ENCODE measurements at places on chromosomes 16 and 17. TPM values are rescaled to one million over a fixed set of nuclear protein-coding genes. Genes with fewer than 3 reads are reported as not detected.

GRCh38 chr16:106623-107324 lies 28.7 kb downstream of the MPG start:
- H3K4me1 ChIP-seq: no peaks in the 10 kb centered on the region
- H3K27ac ChIP-seq: no peak overlapping the region
- peak; percentile 70 for DNase-seq
- H3K4me3 ChIP-seq: no peak overlapping the region
- H3K36me3 ChIP-seq: no peaks in the 10 kb centered on the region
- H3K27me3 ChIP-seq: no peaks in the 10 kb centered on the region

DNA sequence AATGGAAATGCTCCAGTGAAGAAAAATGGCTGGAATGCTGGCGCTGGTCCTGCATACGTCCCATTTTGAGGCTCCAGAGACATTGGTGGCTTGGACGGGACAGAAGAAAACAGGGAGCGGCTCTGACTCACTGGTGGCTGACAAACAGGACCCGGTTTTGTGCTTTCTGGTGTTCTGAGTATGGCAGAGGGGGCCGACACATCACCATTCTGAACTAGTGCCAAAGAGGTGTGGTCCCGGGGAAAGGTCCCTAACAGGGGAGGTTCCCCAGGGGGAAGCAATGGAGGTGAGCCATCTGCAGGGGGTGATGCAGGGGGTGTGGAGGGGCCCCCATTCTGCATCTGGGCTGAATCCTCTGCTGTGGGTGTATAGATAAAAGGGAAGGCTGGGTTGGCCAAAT lies 8.3 kb downstream of the ANKRD40 start:
- peaks cover 14% of the 10 kb centered on the region for H3K36me3 ChIP-seq
- DNase-seq: peak; percentile 39
- no peak overlapping the region for H3K4me3 ChIP-seq
- H3K27me3 ChIP-seq: no peaks in the 10 kb centered on the region
- peak overlapping the region; percentile 14 for H3K27ac ChIP-seq

DNA sequence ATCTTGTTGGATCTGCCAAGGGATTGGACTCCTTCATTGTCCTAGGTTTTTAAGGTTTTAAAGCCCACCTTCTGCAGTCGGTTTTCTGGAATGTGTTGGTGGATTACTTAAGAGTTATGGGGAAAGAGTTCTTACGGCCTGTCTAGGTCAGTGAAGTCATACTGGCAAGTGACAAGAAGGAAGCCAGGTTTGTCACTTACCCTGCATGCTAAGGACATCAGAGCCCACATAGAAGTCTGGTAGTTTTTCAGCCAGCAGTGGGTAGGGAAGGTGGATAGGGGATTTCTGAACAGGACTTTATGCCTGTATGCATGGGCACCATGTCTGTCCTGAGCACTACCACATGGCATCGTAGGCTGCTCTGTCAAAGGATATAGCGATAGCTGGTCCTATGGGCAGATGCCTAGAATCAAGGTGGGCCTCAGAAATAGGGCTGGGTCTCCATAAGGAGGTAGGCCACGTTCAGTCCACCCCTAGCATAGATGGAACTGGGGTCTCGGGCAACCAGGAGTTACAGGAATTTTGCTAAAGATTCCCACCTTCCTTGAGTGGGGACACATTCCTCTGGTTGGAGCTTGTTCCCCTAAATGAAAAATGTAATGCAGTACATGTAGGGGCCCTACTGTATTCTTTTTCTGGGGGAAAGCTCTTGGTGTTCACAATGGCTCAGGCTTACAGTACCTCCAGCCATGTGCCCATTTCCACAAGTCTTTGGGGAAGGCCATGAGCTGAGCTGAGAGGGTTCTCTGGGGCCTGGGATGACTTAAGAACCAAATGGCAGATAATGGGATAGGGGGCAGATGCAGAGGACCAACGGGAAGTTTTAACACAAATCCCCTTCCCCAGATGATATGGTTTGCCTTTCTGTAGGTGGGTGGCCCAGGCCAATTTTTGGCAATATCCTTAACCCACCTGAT lies 27.5 kb downstream of the TRPV2 start:
- H3K27ac ChIP-seq: peak overlapping the region; percentile 80
- no peaks in the 10 kb centered on the region for H3K27me3 ChIP-seq
- H3K4me3 ChIP-seq: no peak overlapping the region
- peaks cover 25% of the 10 kb centered on the region for H3K36me3 ChIP-seq
- DNase-seq: no peak

- H3K4me1 ChIP-seq: no peaks in the 10 kb centered on the region
- H3K27ac ChIP-seq: no peak overlapping the region
- no peak overlapping the region for H3K4me3 ChIP-seq
These were observed 14.1 kb upstream of the UBTF start for GRCh38 chr17:44233582-44233981.

- no peaks in the 10 kb centered on the region for H3K4me1 ChIP-seq
- no peak overlapping the region for H3K27ac ChIP-seq
- no peak overlapping the region for H3K4me3 ChIP-seq
- no peaks in the 10 kb centered on the region for H3K27me3 ChIP-seq
- DNase-seq: no peak
- H3K36me3 ChIP-seq: no peaks in the 10 kb centered on the region
These were observed 9.8 kb downstream of the SLC38A10 start for GRCh38 chr17:81285179-81285878.

GRCh38 chr17:71976011-71976649 lies 144.7 kb upstream of the SOX9 start:
- H3K4me1 ChIP-seq: 0 out of 2 replicates have a peak, but pooled peaks cover 7% of the 10 kb centered on the region
- no peaks in the 10 kb centered on the region for H3K36me3 ChIP-seq
- no peaks in the 10 kb centered on the region for H3K27me3 ChIP-seq
- no peak overlapping the region for H3K4me3 ChIP-seq
- no peak for DNase-seq

GRCh38 chr16:3968551-3968950 lies 88.0 kb upstream of the CREBBP start:
- no peak overlapping the region for H3K4me3 ChIP-seq
- peak overlapping the region; percentile 32 for H3K27ac ChIP-seq
- no peaks in the 10 kb centered on the region for H3K4me1 ChIP-seq
- no peaks in the 10 kb centered on the region for H3K36me3 ChIP-seq
- no peaks in the 10 kb centered on the region for H3K27me3 ChIP-seq

DNA sequence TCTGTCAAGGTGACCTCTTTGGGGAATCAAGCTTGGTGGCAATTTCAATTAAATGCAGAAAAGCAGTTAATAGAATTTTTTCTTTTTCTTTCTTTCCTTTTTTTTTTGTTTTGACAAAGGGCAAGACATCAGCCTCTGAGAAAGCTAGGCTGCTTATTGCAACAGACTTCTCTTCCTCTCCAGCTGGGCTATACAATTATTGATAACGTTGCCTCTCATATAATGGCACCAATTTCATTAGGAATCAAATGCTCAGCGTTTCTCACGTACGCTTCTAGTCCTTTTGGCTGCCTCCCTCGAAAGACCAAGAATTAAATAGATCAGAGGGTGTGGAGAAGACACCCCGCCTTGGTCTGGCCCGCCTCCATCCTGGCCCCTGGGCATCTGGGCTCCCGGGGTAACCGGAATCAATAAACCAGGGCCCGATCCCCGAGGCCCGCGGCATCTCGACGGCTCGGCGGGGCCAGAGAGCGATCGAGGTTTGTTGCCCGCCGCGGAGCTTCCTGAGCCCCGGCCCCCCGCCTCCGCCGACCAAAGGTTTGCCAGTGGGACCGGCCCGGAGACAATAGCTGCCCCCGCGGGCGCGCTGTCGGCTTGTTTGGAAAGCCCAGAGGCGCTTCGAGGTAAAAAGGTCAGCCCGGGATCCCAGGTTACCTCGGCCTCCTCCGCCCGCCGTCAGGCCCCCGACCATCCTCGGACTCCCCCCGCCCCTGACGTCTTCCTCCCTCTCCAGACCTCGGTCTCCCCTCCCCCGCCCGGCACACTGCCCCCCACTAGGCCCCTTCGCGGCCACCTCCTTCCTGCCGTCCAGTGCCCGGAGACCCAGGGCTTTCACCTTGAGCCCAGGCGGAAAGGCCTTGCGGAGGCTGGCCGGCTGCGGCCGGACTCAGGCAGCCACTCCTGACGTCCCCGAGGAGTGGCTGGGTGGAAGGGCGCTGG lies 3.9 kb downstream of the HOXB1 start:
- no peaks in the 10 kb centered on the region for H3K27me3 ChIP-seq
- no peak overlapping the region for H3K27ac ChIP-seq
- DNase-seq: no peak
- H3K4me3 ChIP-seq: no peak overlapping the region
- no peaks in the 10 kb centered on the region for H3K36me3 ChIP-seq

GRCh38 chr17:58535431-58535830 lies 21.0 kb upstream of the MTMR4 start:
- no peak for DNase-seq
- peak overlapping the region; percentile 66 for H3K27ac ChIP-seq
- no peak overlapping the region for H3K4me3 ChIP-seq

DNA sequence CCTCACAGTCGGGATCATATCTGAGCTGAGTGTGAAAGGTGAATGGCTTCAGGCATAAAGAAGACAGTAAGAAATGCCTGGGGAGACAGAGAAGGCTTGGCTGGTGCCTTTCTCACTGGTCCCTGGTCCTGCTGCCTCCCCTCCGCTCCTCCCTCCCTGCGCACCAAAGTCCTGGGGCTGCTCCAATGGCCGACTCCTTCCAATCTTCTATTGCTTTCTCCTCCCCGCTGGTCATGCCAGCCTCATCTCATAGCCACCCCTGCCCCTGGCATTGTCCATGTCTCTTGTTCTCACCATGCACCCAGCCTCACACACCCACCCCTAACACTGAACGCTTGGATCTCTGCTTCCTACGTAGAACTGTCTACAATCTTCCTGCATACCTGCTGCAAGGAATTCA lies 18.0 kb downstream of the TLE7 start:
- H3K27me3 ChIP-seq: peaks cover 1% of the 10 kb centered on the region
- H3K27ac ChIP-seq: no peak overlapping the region
- DNase-seq: no peak
- no peaks in the 10 kb centered on the region for H3K4me1 ChIP-seq

DNA sequence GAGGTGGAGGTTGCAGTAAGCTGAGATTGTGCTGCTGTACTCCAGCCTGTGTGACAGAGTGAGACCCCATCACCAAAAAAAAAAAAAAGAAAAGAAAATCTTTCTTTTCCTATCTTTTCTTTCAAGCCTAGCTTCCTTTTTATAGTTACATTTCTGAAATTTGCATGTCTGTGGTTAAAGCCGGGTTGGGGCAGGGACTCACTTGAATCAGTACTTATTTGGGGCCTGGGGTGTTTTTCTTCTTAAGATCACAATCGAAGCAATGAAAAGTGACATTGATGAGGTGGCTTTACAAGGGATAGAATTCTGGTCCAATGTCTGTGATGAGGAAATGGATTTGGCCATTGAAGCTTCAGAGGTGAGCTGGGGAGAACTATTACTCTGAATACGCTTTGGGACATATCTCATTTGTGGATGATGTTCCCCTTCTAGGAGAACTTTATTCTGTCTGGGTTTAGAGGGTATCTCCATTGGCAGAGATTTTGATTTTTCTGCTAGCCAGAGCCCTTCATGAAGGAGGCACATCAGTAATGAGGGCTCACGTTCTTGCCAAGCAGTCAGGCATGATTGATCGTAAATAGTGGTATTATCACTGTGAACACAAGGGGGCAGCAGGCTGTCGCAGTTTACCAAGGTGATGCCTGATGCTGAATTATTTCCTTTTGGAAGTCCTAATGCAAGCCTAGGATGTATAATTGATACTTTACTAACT lies 14.3 kb downstream of the KPNB1 start:
- H3K27me3 ChIP-seq: no peaks in the 10 kb centered on the region
- H3K27ac ChIP-seq: peak overlapping the region; percentile 10

DNA sequence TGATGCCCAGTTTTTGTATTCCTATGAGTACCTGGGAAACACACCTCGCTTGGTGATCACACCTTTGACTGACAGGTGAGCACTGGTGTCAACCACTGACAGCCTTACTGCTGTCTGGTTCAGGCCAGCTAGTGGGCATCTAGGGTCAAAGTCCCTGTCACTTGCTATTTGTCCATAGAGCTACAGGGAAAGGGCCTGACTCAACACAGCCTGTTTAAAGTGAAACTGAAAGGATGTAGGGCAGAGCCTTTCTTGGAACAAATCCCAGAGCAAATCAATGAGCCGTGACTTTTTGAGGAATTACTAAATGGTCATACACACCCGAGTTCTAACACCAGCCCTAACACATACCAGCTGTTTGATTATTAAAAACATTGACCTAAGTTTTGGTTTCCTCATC lies 106.8 kb downstream of the DNAH9 start:
- no peak for DNase-seq
- no peak overlapping the region for H3K27ac ChIP-seq
- no peak overlapping the region for H3K4me3 ChIP-seq
- H3K27me3 ChIP-seq: no peaks in the 10 kb centered on the region
- H3K4me1 ChIP-seq: no peaks in the 10 kb centered on the region

- no peaks in the 10 kb centered on the region for H3K36me3 ChIP-seq
- peaks cover 36% of the 10 kb centered on the region for H3K4me1 ChIP-seq
- H3K27me3 ChIP-seq: no peaks in the 10 kb centered on the region
- peak overlapping the region; percentile 42 for H3K27ac ChIP-seq
- DNase-seq: no peak
These were observed 26.8 kb upstream of the EMP2 start for GRCh38 chr16:10607157-10607556.

Gene FOXL1
- 0.11 TPM for total RNA-seq

Gene STX1B
- total RNA-seq: 0.77 TPM

Gene HCRT
- not detected for total RNA-seq

Gene SLC5A10
- total RNA-seq: 0.19 TPM

Gene PRSS33
- not detected for total RNA-seq

Gene TAX1BP3
- total RNA-seq: 58.2 TPM

Gene RAB26
- total RNA-seq: 1.2 TPM

Gene ST6GALNAC1
- 1.7 TPM for total RNA-seq

Gene PSMD11
- 198 TPM for total RNA-seq

Gene SSTR5
- 0.23 TPM for total RNA-seq

Measured in Caco-2 (cell line).